Stimulated activated CD8-positive, alpha-beta memory T cell treated with anti-CD3 and anti-CD28 coated beads, Interleukin-7, amount 100 ng/mL, for 4 hours (primary cell): ENCODE measurements at places on chromosomes 6 and 20.

GRCh38 chr6:144898741-144899140 lies 613.6 kb downstream of the UTRN start:
- DNase-seq, result no peak

DNA sequence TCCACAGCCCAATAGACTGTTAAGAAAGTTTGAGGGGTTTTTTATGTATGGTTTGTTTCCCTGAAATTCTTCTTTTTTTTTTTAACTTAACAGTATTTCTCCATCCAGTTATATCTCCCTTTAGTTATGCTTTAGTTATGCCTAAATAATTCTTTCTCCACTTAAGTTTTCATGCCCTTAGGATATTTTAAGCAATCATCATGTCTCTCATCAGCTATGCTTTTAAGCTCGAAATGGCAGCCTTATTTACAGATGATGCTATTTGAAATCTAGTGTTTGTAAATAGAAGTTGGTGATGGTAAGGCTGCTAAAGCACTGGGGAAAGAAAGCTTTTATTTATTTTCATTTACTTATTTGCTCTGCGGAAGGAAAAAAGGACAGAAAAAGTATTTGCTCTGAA lies 439.3 kb downstream of the TFAP2B start:
- no peak for DNase-seq

- no peak for DNase-seq
These were observed 773.6 kb upstream of the SLC35B3 start for GRCh38 chr6:9208966-9209365.

- no peak for DNase-seq
These were observed 2.8 kb upstream of the FANCE start for GRCh38 chr6:35449287-35449881.
